CD4-positive, alpha-beta T cell treated with Interleukin-2 at 100 ng/mL for 4 hours (primary cell): ENCODE measurements at places on chromosomes 1 and 21.

DNA sequence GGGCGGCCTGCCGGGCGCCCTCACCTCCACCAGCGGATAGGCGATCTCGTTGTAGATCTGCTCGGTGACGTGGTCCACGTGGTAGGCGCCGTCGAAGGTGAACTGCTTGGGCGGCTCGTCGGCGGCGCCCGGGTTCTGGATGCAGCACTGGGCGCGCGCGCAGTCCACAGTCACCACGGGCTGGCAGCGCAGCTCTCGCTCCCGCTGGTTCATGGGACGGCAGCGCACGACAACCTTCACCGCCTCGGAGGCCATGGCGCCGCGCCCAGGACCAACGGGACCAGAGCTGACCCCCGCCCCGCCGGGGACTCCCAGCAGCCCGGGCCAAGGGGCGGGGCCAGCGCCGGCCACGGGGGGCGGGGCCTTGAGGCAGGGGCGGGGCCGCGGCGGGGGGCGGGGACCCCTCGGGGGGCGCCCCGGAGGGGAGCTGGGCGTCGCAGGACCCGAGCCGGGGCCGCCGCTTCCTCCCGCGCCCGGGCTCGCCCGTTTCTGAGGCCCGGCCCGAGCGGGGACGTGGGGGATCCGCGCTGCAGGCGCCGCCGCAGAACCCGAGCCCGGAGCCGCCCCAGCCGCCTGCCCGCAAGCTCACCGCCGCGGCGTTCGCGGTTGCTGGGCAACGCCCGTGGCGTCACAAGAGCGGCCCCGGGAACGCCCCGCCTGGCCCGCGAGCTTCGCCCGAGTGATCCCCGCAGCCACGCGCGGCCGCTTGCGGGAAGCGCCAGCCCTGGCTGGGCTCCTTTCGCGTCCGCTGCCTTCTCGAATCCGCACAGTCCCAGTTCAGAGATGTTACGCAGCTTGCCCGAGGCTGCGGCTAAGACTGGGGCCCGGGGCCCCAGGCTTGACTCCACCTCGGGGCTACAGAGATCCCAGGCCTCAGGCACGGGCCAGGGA lies at the start of gene KIF17:
Gene KIF17 (minus strand): TSS at position 556 of the 891 bp plus-strand sequence. CDS start 301 bp downstream, at position 255.
- DNase-seq, result peak; percentile 59

- DNase-seq, result no peak
Observed at GRCh38 chr1:184462155-184462554, 75.3 kb downstream of the C1orf21 start.

- no peak for DNase-seq
Observed at GRCh38 chr1:17643861-17644703, 104.6 kb downstream of the ARHGEF10L start.

DNA sequence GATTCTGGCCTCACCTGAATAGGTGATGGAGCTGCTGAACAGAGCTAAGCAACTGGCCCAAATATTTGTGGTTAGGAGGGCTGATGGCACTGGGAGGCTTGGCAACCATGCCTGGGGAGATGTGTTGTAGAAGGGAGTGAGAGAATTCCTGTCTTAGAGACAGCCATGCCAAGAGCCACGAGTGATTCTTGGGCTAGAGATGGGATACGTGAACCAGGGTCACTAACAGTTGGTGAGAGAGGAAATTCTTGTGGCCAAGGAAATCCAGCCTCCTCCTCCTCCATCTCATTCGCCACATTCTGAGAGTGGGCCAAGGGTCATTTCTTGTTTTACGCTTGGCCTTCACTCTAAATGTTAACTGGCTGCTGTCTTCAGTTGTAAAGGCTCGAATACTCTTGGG lies 46.3 kb downstream of the NGF start:
- DNase-seq, result no peak

DNA sequence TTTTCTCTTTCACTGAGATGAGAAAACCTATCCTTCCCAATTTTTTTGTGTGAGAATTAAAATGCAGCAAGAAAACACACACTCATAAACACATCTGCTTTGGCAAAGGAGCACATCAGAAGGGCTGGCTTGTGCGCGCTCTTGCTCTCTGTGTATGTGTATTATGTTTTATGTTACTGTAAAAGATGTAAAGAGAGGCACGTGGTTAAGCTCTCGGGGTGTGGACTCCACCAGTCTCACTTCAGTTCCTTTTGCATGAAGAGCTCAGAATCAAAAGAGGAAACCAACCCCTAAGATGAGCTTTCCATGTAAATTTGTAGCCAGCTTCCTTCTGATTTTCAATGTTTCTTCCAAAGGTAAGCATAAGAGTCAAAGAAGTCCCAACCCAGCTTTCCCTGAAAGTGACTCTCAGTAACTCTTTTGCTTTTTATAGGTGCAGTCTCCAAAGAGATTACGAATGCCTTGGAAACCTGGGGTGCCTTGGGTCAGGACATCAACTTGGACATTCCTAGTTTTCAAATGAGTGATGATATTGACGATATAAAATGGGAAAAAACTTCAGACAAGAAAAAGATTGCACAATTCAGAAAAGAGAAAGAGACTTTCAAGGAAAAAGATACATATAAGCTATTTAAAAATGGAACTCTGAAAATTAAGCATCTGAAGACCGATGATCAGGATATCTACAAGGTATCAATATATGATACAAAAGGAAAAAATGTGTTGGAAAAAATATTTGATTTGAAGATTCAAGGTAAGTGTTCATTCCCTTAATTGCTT lies at the start of gene CD2:
Gene CD2 (plus strand): TSS at position 233 of the 780 bp plus-strand sequence. CDS start 63 bp downstream, at position 296.
- peak; percentile 83 for DNase-seq

GRCh38 chr1:173048621-173049321 lies 2.0 kb downstream of the TNFSF18 start:
- no peak for DNase-seq

- no peak for DNase-seq
Observed at GRCh38 chr1:119379117-119379516, 10.5 kb downstream of the HAO2 start.

GRCh38 chr1:33927721-33928120 lies 63.8 kb downstream of the HMGB4 start:
- no peak for DNase-seq

DNA sequence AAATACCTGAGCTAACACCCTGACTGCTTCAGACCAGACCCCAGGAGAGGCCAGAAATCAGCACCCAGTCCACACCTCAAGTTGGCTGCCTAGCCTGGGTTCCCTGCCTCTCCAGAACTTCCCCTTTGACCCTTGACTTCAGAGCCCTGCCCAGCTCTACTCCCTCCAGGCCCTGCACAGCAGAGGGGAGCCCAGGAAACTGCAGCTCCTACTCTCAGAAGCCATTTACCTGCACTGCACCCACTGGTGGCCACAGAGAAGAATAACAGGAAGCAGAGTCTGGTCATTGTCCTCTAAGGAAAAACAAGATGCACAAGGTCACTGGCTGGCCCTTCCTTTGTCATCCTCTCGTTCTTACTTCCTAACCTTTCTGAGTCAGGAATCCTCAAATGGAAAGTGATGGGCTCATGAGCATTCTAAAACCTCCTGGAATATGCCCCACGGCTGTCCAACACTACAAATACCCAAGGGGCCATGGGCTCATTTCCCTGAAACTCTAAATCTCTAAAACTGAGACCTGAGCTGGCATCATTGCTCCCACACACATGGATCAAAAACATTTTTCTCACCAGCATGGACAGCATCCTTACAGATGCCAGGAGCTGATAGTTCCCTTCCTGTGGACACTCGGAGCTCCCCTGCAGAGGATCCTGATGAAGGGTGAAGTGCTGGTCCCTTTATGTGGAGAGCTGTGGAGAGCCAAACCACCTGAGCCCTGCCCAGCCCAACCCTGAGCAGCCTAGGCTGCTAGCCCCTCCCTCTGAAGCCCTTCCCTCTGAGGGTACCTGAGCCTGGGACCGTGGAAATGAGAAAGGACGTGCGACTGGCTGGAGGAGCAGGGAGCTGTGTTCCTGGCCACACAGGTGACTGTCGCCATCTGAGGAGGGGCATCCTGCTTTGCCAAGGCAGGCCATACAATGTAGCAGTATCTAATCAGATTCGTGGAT lies at the start of gene ITLN2:
Gene ITLN2 (minus strand): TSS at position 652 of the 947 bp plus-strand sequence. CDS start 68 bp downstream, at position 584.
- DNase-seq, result peak; percentile 47

- no peak for DNase-seq
Observed at GRCh38 chr1:223411710-223412109, 18.5 kb downstream of the CCDC185 start.

- DNase-seq, result no peak
Observed at GRCh38 chr1:246784621-246785493, 60.6 kb downstream of the SCCPDH start.

DNA sequence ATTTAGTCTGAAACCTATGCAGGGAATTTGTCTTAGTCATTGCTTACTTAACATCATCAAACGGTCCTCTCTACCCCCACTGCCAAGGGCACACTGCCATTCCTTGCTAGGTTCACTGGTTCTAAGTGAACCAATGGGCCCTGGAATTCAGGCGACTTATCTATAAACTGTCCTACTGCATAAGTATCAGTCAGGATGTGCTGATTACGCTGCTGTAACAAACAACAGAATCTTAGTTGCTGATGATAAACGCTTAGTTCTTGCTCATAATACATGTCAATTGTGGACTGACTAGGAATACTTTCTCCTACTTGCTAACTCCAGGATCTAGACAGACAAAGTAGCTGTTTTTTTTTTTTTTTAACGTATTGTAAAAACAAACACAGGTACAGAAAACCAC lies 136.1 kb downstream of the PRDM2 start:
- no peak for DNase-seq

DNA sequence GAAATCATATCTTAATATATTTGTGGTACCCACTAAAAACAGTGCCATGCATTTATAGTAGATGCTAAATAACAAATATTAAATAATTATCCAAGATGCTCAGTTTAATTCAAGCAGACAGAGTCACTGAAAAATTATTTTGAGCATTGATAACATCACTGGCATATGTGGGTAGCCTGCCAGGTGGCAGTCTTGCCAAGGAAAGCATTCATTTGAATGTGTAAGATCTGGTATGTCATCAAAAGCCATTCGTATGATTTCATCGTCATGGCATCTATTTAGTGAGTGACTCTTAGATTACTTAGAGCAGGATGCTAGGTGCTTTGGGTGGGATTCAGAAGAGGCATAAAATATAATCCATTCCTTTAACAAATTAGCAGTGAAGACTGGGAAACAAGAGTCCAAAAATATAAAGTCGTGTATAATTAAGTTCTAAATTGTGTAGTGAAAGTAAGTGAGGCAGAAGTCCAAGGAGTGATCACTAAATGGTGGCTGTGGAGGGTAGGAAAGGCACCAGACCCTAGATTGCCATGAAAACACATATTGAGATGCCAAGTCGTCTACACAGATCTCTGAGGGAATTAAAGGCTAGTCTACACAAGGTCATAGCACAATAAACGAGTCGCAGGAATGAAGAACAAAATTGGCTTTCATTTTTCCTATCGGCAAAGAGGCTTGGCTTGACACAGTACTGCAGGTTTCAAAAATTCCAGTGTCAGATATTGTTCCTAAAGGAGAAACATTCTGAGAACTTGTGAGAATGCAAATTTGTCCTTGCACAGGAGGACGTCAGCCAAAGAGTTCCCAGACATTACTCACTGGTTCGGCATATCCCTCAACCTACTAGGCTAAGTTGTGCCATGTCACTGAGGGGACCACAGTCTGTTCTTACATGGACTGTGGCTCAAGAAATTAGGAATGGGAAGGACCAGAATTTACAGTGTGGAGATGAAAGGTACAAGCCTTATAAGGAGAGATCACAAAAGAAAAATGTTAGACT lies 130.8 kb downstream of the LYPLAL1 start:
- DNase-seq, result no peak

DNA sequence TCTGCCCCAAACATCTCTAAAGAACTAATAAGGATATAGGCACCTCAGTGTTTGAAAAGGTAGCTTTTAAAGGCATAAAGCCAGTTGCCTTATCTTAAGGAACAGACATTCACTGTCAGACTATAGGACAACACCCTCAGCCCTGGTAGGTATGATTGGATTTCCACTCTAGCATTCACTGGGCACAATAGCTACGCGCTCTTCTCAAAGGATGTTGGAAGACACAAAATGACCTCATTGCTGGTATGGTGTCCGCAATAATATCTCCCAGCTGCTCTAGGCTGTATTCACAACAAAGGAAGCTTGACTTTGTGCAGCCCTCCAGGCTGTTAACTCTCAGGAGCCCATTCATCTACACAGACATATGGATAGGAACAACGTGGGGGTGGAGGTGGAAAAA lies 119.4 kb upstream of the CXADR start:
- no peak for DNase-seq

DNA sequence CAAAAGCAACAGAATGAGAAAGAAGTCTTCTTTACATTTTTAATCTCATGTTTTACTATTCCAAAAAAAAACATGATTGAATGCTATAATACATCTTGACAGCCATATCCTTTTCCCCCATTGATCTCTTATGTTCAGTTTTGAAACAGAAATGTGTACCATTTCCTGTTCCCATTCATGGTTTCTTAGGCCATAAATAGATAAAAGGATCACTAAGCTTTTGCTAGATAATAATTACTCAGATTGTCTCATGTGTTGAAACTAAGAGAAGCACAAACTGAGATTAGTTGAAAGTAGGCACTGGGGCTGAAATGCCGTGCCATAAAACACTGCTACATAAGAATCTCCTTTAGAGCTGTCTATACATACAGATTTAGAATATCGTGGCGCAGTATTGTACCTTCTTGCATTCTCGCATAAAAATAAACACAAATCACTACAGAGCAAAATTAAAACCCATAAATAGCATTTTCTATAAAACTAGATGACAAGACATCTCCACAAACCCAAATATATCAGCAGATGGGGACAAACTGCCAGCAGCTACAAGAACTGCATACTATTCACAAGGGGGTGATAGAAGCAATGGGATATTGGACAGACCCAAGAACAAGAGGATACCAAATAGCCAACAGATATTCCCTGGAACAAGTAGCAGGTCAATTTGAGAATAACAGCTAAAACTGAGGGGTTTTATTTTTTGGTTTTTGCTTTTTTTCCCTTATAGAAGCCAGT lies 405.3 kb upstream of the PRMT6 start:
- DNase-seq, result no peak

GRCh38 chr1:54335011-54335754 lies 71.0 kb downstream of the SSBP3 start:
- DNase-seq, result no peak

- no peak for DNase-seq
Observed at GRCh38 chr1:24857507-24858133, 72.5 kb downstream of the RUNX3 start.

DNA sequence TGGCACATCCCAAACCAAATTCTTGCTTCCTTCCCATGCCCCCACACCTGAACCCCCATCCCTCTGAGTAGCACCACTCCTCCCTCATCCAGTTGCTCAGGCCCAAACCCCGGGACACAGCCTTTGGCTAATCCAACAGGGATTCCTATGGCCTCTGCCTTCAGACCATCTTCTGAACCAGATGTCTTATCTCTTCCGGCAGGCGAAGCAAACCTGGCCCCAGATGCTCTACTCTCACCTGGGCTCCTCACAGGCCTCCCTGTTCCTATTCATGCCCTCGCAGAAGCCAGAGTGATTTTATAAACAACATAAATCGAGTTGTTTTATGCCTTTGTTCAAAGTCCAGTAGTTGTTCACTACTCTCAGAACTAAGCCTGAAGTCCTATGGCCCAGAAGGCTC lies 12.5 kb upstream of the KCNA2 start:
- no peak for DNase-seq

- no peak for DNase-seq
Observed at GRCh38 chr1:100362821-100363466, 10.6 kb downstream of the CDC14A start.

DNA sequence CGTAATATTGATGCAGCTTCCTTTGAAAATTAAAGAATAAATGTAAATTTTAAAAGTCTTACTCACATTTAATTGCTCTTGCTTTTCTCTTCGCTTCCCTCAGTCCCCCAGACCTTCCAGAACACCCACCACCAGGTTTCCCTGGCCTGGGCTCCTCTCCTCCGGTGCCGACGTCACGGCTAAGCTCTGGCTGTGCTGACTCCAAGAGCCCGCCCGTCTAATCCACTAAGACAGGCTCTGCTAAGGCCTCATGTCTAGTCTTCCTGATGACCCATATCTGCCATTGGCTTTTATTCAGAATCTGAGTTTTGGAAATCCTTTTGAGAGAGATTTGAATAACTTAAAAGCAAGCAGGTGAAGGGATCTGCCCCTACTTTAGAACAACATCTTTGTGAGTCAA lies 53.9 kb upstream of the NADK start:
- DNase-seq, result no peak
